ENCODE measurements at places on chromosomes 5 and 9.

DNA sequence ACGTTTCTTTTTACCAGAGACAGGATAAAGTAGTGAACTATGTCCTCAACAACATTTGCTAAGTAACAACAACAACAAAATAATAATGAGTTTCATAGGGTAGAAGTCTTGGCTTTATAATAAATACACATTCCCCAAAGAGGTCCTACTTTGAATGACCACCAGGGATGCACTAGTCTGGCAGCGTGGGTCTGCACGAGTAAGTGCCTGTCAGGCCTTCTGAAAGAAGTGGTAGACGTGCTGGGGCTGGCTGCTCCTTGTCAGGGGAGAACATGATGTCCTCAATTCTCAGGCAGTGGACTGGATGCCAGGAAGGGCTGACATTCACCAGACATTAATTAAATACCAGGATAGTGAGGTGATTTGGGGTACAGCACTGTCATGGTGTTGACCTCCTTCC, 331.1 kb downstream of the TMEM38B start:
- DNase-seq: no peak

DNA sequence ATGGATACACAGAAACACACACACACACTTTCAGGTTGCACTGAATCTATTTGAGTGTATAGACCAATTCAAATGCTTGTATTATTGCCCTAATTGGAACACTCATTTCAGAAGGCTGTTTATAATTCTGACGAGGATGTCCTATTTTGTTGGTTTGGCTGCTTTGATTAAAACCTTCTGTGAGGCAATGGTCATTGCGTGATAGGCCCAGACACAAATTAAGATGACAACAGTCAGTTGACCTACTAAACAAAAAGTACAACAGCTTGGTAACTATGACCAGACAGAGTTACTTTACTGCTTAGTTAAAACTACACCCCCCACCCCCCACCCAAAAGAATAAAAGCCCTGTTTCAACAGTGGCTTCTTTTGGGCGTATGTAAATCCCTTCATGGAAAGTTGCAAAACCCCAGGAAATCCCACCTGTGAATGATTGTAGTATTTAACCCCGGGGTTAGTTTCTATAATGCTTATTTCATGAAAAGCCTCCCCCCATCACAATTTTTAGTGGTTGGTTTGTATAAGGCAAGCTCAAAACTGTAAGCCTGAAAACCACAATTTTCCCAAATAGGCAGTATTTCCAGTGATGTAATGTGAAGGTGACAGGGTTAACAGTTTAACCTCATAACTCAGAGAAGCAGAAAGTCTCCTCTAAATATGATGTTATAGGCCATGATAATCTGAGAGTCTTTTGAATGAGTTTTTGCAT, 340.8 kb downstream of the FGF10 start:
- DNase-seq: no peak

GRCh38 chr9:131382850-131383729, 10.8 kb upstream of the PRRC2B start:
- DNase-seq: no peak

DNA sequence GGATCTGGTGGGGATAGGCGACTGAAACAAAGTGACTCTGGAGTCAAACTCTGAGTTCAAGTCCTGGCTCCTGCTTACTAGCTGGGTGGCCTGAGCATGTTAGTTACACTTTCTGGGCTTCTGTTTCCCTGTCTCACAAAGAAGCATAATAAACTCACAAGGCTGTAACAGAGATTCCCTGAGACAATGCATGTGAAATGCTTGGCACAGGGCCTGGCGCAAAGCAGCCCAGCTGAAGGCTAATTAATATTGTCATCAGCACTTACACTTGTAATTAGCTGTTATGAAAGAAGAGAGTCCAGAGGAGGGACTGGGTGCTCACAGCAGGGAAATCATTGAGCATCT, 64.1 kb upstream of the SPOCK1 start:
- no peak for DNase-seq

DNA sequence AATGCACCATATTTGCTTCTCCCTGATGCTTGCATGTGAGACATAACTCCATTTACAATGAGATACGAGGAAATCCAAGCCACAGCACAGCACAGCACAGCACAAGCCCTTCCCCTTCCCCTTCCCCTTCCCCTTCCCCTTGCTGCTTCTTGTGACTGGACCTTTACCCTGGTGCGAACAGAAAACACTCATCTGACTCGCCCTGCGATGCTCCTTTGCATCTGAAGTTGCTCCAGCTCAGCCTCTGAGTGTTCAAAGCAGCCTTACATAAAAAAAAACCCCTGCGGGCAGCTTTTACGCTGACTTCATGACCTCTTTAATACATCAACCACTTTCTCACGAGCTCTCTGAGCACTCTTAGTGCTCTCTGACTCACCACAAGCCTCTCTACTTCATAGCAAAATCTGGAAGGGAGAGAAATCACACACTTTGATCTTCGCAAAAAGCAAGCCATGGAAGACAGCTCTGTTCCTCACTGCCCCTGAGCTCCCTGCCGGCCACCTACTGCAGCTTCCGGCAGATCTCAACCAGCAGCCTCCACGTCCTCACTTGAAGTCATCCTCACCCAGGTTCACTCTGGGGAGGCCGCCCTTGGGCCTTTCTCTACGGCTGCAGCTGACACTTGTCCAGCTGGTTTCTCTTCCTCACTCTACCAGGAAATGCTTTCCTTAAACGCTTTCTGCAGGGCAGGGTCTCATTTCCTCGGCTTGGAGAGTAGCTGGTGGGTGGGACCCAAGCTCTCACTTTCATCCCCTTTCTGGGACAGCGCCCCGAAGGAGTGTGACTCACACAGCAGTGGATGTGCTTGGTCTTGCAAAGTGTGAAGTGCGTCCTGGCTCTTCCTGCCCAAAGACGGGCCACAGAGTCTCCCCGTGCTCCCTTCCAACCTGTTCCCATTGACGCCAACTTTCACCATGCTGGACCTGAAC, 5.3 kb downstream of the SLC34A1 start:
- peak; percentile 27 for DNase-seq

- DNase-seq: no peak
These were observed 455.9 kb downstream of the ENC1 start for GRCh38 chr5:74184649-74185048.

- DNase-seq: no peak
These were observed 93.0 kb upstream of the NIPAL4 start for GRCh38 chr5:157366741-157367674.

GRCh38 chr5:144142824-144143162, 27.7 kb downstream of the YIPF5 start:
- peak; percentile 11 for DNase-seq

DNA sequence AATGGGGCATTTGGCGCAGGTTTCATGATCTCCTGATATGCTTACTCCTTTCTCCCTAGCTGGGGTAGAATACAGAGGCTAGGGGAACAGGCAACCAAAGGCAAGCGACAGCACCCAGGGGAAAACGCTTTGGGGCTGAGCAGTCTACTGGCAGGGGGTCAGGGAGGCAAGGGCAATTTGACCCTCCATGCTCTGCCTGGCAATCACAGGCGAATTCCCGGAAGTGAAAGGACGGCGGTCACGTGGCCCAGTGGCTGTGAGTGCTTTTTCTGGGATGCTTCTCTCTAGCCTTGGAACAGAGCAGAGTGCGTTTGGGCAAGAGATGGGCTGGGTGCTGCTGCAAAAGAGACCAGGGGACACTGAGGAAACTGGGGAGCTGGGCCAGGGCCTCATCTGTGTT, 5.7 kb downstream of the GPX3 start:
- DNase-seq: no peak

DNA sequence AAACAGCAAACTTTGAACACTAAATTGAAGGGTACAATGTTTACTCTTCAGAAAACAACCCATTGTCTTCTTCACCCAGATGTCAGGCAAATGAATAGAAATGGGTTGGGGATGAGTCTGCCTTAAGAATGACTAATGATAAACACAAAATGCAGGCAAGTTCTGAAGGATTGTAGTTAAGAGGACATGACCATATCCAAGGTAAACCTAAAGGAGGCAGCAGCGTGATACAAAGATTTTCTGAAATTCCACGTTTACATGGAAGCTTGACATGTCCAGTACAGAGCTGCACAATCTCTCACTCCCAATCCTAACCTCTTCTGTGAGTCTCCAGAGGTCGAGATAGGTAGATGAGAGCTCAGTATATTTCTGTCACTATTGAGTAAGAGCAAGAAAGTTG, 1263.2 kb upstream of the CDH6 start:
- no peak for DNase-seq

- DNase-seq: no peak
These were observed 278.3 kb upstream of the DMRT1 start for GRCh38 chr9:563200-563599.

DNA sequence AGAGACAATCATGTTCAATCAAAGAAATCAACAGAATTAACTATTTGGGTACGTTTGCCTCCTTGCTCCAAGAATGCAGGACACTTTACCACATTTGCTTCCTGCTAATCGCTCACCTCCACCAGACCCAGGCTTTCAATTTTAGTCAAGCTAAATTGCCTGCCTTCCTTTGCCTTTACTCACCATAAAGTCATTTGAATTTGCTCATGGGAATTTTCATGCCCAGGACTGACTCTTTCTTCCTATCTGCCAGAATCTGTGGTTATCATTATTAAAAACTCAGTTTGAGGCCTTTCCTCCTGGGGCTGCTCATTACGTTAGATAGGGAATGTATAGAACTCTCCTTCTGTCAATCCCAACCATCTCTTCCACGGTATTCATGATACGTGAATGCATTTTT, 1935.3 kb upstream of the WWC1 start:
- no peak for DNase-seq

GRCh38 chr9:127706836-127707241, at the start of gene CFAP157:
CFAP157 (plus strand) TSS chr9:127706988; CDS start chr9:127707032, 44 bp downstream.
- no peak for DNase-seq

- no peak for DNase-seq
These were observed 69.0 kb downstream of the KLHL3 start for GRCh38 chr5:137666901-137667300.

Measured in AML-193 (cell line).